ENCODE measurements at places on chromosomes 7 and 10. TPM values are rescaled to one million over a fixed set of nuclear protein-coding genes. Genes with fewer than 3 reads are reported as not detected.

DNA sequence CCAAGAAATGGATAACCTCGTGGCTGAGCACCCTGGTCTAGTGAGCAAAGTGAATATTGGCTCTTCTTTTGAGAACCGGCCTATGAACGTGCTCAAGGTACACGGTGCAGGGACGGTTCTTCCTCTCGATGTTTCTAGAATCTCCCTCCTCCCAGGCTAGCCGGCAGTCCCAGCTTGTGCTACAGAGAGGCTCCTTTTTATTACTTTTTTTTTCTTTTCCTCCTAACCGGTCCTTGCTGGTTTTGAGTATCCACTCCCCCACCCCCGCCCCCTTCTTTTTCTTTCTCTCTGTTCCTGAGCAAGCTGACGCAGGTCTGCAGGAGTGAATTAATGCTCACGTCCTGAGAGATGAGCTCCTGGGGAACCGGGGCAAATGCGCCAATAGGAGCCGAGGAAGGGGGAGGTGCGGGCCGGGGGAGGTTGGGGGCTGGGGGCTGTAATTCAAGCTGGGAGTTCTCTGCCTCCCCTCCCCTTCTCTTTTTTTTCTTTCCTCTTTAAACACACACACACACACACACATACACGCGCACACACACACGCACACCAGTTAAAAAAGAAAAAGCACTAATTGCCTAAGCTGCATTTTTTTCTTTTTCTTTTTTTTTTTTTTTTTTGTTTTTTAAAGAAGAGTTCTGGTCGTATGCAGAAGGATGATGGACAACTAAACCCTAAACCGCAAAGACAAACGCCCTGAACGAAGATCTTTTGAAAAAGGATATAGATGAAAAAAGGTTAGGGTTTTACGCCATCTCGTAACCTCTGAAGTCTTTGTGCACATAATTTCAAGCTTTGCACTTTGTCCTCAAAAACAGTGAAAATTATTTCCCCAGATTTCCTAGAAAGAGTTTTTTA lies 6.6 kb downstream of the CPA2 start:
- no peaks in the 10 kb centered on the region for H3K27me3 ChIP-seq
- no peaks in the 10 kb centered on the region for H3K36me3 ChIP-seq
- peak; percentile 85 for DNase-seq
- H3K4me1 ChIP-seq: peaks cover 12% of the 10 kb centered on the region
- no peak overlapping the region for H3K4me3 ChIP-seq
- H3K27ac ChIP-seq: no peak overlapping the region

- no peaks in the 10 kb centered on the region for H3K4me1 ChIP-seq
- H3K36me3 ChIP-seq: no peaks in the 10 kb centered on the region
- no peak for DNase-seq
Observed at GRCh38 chr10:86287966-86288579, 78.5 kb downstream of the GRID1 start.

- H3K4me1 ChIP-seq: peaks cover 2% of the 10 kb centered on the region
- DNase-seq: no peak
- H3K27me3 ChIP-seq: no peaks in the 10 kb centered on the region
- H3K36me3 ChIP-seq: no peaks in the 10 kb centered on the region
- no peak overlapping the region for H3K4me3 ChIP-seq
- no peak overlapping the region for H3K27ac ChIP-seq
Observed at GRCh38 chr10:29102636-29103035, 186.2 kb upstream of the LYZL1 start.

- H3K4me3 ChIP-seq: no peak within 1 kb of the TSS
- H3K36me3 ChIP-seq: peaks cover 9% of the 10 kb centered on the region
- H3K4me1 ChIP-seq: peaks cover 8% of the 10 kb centered on the region
- H3K27ac ChIP-seq: no peak within 1 kb of the TSS
- DNase-seq: no peak
Observed at GRCh38 chr7:44978511-44979366, at the start of gene MYO1G. TSS of gene MYO1G (minus strand) at chr7:44979015. CDS start at chr7:44978961, 54 bp downstream.

VWA2 gene
- total RNA-seq: under 0.01 TPM

Measured in fibroblast of lung (primary cell).